ENCODE measurements at places on chromosomes 16 and 17. TPM values are rescaled to one million over a fixed set of nuclear protein-coding genes. Genes with fewer than 3 reads are reported as not detected.

- no peak for DNase-seq
These were observed 73.5 kb downstream of the GTF3C1 start for GRCh38 chr16:27476240-27476639.

ACD gene
- 24.7 TPM for total RNA-seq

DNA sequence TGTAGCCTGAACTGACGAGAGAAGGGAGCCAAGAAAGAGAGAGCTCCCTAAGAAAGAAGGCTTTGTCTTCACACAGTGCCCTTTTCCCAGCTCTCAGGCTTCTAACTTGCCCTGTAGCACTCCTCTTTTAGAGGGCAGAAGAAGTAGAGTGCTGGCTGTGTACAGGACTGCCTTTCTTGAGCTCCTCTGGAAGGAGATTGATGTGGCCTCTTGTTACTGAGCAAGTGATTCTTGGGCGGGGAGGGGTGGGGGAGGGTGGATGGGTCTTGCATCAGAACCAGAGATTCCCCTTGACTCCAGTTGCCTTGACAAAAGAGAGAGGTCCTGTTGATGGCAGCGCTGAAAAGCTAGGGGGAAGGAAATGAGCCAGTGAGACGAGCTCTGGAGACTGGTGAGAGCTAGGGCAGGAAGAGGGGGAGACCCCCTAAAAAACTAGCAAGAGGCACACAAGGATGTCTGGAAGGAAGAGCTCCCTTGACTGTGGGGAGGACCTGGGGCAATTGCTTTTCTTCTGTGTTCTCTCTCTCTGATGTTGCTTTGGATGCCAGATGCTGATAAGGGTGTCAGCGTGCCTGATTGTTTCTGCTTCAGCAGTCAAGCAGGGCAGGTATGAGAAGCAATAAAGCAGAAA, 18.4 kb downstream of the GPR179 start:
- DNase-seq: no peak

DNA sequence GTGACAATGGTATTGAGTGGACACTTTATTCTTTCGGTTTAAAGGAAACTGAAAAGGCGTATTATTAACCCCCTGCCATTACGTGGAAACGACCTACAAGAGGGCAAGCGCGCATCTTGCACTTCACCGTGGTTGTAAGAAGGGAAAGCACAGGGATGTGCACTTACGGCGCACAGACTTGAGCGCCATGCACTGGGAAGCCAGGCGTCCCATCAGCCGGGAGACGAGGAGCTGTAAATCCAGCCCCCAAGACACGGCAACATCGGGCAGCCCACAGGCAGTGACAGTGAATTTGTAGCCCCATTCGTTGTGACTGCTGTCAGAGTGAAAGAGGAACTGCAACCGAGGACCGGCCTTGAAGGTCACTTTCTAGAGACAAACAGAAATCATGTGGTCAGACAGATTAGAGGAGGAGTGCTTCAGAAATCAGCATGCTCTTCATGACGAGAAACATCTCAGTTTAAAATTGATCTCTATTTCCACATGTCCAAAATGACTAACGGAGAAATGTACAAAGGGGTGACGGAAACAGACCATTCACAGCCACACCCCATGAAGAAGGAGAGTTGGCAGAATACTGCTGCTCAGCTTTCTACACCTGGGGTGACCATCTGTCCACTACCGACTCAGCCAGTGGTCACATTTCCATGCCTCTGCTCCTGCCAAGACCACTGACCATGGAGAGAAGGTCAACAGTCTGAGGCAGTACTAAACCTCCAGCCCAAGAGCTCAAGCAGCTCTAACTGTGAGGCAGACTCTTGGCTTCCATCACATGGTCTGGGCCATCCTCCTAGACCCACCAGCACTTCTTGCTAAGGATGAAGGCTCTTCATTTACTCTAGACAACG, 68.6 kb downstream of the ZZEF1 start:
- no peak for DNase-seq

DNA sequence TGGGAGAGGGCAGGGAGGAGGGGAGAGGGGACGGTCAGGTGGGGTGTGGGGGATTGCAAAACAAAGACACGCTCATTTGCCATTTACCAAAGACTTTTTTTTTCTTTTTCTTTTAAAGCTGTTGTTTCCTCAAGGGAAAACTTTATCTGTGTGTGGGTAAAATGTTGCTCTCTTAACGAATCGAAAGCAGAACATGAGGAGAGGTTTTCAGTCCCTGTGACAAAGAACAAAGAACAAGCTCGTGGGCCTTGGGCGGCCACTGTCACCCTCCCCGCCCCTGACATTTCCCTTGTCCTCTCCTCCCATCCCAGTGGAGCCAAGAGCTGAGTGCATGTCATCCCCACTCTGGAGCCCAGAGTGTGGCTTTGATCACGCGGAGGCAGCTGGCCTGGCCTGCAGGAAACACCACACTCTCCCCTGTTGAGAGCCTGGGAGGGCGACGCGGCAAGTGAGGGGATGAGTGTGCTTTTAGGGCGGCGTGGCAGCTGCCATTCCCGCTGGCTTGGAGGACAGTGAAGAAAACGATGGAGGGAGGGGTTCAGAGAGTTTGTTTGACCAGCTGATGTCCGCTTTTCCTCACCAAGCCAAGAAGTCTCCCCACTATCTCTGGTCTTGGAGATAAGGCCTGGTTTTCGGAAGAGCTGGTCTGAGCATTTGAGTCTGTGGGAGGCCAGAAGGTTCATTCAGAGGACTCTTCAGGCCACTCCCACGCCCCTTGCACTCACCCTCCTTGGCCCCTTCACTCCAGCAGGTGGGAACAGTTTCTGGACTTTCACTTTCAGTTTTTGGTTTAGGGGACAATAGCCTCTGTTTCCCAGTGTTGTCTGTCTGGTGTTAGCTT, 11.4 kb downstream of the CCR7 start:
- no peak for DNase-seq

PIRT gene
- not detected for total RNA-seq

ASPSCR1 gene
- 78.0 TPM for total RNA-seq

CD68 gene
- total RNA-seq: 12.6 TPM

GRCh38 chr16:84279881-84280280, 14.8 kb upstream of the WFDC1 start:
- DNase-seq: no peak

DNA sequence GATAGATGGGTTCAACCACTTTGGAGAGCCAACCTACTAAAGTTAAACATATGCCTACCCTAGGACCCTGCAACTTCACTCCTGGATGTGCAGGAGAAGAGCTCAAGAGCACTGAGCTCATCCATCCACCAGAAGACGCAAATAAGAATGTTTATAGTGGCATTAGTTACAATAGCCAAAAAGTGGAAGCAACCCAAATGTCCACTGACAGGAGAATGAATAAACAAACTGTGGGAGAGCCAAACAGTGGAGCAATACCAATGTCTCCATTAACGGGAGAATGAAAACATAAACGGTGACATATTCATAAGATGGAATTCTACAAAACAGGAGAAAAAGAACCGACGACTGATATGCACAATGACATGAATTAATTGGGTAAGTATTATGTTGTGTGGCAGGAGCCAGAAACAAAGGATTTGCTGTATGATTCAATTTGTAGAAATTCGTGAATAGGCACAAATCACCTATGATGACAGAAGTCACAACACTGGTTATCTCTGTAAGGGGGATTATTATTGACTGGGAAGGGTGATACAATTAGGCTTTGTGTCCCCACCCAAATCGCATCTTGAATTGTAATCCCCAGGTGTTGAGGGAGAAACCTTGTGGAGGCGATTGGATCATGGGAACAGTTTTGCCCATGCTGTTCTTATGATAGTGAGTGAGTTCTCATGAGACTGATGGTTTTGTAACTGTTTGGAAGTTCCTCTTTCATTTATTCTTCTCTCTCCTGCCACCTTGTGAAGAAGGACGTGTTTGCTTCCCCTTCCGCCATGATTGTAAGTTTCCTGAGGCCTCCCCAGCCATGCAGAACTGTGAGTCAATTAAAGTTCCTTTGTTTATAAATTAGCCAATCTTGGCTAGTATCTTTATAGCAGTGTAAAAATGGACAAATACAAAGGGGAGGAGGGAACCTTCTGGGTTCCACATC, 57.9 kb upstream of the PLCG2 start:
- no peak for DNase-seq

DNA sequence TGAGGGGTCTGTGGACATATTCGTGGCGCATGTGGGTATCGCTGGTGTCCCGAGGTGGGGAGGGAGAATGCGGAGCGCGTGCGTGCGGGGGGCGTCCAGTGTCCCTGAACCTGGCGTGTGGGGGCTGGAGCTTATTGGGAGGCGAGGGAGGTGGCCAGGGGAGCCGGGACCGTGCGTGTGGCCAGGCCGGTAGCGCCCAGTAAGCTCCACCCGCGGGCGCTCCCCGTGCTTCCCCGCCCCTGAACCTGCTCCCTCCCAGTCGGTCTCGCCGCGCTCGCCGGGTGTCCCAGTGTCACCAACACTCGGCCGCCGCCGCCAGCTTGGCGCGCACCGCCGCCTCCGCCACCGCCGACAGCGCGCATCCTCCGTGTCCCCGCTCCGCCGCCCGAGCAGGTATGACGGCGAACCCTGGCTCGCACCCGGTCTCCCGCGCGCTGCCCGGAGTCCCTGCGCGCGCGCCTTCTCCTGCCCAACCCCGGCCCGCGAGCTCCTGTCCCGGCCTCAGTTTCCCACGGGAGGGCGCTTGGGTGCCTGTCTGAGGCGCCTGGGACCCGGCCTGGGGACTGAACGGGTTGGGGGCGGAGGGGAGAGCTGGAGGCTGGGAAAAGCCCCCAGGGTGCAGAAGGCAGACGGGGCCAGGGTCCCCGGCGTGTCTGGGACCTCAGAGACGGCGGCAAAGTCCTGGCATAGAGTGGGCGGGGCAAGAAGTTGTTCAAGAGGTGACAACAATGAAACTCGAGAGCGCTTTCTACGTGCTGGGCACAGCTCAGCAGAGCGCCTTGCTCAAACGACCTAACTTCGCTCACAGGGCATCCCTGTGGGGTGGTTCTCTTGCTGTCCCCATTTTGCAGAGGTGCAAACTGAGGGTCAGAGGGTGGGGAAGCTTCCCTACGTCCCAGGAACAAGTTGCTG, at the start of gene SCNN1B:
SCNN1B (plus strand) TSS at position 258 of the 912 bp plus-strand sequence. CDS start 46,298 bp downstream, outside the sequence.
- no peak for DNase-seq

GRCh38 chr17:42275527-42276358, 448 bp downstream of the STAT5B start:
- peak; percentile 9 for DNase-seq

ACSF2 gene
- total RNA-seq: 8.9 TPM

DNA sequence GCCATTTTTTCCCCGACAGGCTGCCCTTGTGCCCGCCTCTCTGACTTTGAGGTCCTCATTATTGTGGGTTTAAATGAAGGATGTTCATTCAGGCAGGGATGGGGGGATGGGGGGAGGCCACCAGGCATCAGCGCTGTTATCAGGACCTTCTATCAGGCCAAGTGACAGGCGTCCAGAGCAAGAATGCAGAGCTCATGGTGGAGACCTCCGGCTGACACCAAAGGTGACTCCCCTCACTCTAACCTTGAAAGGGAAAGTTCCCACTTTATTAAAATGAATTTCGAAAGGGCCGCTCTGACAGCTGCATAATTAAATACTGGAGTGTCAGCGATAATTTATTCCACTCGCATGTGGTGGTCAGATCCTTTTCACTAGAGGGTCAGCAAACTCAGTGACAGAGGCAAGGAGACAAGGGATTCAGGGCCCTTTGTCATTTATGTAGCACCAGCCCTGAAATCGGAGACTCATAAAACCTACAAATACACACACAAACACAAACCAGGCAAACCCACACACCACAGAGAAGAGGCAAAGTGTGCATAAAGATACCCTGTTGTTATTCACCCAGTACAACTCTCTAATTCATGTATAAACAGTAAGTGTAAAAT, 436.0 kb downstream of the MAF start:
- no peak for DNase-seq

DHRS7C gene
- total RNA-seq: not detected

- no peak for DNase-seq
These were observed 2287.0 kb downstream of the TP53TG3F start for GRCh38 chr16:35746281-35746962.

KRTAP17-1 gene
- not detected for total RNA-seq

GRCh38 chr16:68826652-68827051, 16.7 kb upstream of the TANGO6 start:
- DNase-seq: no peak

PRRT2 gene
- not detected for total RNA-seq

EIF4A3 gene
- total RNA-seq: 235 TPM

DNA sequence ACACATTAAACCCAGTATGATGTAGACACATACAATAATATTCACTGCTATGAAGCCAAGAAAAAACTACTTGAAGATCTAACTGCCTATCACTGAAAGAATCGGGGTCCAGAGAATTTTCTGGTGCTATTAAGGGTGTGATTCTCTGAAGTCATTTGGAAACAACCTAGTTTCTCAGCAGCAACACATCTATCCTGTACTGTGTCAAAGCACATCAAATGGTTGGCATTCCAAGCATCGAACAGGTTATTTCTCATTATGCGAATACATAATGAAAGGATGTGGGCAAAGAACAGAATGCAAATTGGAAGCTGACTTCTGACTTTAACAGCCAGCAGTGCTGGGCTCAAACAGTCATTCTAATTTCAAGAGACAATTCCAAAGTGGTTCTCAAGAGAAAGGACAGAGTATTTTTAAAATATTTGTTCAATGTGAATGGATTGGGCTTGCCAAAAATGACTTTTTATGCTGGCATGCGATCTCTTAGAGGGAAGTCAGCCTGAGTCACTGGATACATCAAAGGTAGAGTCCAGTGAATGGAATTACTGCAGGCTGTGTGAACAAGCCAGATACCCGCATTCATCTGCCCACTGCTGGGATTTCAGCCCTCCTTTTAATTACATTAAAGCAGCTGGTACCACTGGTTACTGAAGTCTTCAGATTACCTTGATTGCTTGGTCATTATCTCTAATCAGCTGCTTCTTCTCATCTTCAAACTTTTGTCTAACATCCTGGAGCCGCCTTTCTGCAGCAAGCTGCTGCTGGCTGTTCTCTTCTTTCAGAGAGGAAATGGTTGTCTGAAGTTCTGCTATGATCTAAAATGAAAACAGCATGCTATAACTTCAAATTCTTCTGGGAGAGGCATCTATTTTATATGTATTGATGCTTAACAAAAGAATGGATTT, 181.2 kb upstream of the AXIN2 start:
- peak; percentile 79 for DNase-seq

GRB2 gene
- total RNA-seq: 110 TPM

GRCh38 chr16:48535831-48536613, 74.0 kb downstream of the N4BP1 start:
- no peak for DNase-seq

DNA sequence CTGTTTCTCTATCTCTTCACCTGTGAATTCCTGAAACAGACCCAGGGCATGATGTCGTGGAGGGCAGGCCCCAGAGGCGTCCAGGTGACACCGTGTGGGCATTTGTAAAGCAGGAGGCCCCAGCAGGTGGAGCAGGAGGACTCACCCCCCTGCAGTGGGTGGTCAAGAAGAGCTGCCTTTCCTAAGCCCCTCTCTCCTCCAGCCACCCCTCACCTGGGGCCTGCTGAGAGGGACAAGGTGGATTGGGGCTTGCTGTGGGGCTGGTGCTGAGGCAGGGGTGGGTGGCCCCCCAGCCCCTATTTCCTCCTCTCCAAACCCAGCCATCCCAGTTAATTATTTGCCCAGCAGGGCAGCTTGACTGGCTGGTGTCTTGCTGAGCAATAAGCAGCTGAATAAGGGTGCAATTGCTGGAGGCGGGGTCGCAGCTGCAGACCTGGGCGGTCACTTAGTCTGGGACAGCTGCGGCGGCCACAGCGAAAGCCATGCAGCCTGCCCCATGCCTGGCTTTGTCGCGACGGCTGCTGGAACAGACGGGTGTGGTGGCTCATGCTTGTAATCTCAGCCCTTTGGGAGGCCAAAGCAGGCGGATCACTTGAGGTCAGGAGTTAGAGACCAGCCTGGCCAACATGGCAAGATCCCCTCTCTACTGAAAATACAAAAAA, 56.4 kb downstream of the JPH3 start:
- no peak for DNase-seq

TERB1 gene
- total RNA-seq: not detected

- DNase-seq: no peak
These were observed 44.8 kb downstream of the ADCY7 start for GRCh38 chr16:50311134-50311528.

- no peak for DNase-seq
These were observed 4.0 kb upstream of the MFAP4 start for GRCh38 chr17:19390951-19391350.
